Psoas muscle (tissue), 8 donors: ENCODE measurements at places on chromosomes 1 and 21. TPM values are rescaled to one million over a fixed set of nuclear protein-coding genes. Genes with fewer than 3 reads are reported as not detected.
A peak's percentile ranks its signal among the peaks of the same experiment; 100 is the strongest.

GRCh38 chr1:183578856-183579255 lies 11.4 kb downstream of the NCF2 start:
- no peak for DNase-seq

DNA sequence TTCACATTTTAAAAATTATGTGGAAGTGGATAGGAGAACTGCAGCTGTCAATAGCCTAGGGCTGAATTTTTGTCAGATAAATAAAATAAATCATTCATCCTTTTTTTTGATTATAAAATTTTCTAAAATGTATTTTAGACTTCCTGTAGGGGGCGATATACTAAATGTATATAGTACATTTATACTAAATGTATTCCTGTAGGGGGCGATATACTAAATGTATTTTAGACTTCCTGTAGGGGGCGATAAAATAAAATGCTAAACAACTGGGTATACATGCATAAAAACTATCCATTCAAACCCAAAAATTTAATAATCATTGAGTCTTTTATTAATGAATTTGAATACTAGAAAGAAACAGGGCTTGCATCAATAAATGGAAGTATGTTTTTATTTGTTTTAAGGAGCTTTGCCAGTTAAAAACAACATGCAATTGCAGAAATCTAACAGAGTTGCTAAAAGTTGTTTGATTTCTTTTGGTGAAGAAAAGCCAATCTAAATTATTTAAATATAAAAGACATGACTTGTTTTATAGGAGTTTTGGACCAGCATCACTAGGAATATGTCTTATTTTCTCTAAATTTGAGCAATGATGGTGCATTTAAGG lies 31.4 kb downstream of the CLCA1 start:
- no peak for DNase-seq

DNA sequence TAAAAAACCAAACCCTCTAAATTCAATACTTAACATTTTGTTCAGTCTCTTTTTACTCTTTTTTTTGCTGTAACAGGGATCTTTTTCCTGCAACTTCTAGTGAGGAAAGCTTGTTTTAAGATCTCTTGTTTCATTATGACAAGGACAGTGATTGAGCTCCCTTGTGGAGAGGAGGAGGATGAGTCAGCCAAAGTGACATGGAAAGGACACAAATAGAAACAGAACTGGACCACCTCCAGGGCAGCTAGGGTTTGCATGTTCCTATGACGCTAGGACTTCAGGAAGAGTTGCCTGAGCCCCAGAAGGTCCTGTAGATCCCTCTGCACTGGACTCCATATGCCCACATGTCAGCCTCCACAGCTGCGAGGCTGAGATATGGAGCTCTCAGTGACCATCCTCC lies 212.6 kb upstream of the FAM78B start:
- DNase-seq = peak; percentile 76

DNA sequence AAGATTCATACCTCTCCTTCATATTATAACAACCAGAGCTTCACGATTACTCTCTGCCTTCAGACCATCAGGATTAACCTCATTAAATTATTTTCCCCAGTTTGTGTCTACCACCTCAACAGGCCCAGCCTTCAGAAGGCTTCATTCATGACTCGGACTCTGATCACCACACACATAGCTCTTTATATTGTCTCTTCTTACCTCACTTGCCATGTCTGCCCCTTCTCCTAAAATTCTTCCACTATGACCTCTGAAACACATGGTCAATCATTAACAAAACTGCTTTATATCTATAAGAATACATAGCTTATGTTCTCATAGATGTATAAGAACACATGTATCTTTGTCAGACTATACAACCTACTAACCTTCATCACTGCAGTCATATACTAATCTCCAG lies 79.8 kb downstream of the USP1 start:
- no peak for DNase-seq

- DNase-seq = no peak
Measured at GRCh38 chr1:182303778-182304177, 87.8 kb downstream of the GLUL start.

Gene SCAF4
- 17.3 TPM for polyA plus RNA-seq
